ENCODE measurements at places on chromosomes 5 and 9.
A peak's percentile ranks its signal among the peaks of the same experiment; 100 is the strongest.

DNA sequence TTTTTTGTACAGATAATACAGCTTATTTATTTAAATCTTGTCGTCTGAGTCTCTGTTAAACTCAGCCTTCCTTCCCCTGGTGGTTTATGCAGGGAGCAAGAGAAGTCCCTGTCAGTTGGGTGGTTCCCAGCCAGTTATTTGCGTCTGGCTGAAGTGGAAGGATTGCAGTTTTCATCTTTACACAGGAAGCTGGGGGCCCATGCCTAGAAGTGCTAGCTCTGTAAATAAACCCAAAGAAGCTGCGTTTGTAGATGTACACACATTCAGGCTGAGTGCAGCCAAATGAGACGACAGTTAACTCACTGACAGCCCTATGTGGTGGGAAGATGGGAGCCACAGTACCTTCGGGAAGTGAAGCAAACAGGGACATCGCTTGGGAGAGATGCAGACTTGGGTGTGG, 122.1 kb downstream of the SAXO1 start:
- peak; percentile 90 for DNase-seq

GRCh38 chr9:23850242-23850689, 24.2 kb upstream of the ELAVL2 start:
- DNase-seq, result peak; percentile 4

DNA sequence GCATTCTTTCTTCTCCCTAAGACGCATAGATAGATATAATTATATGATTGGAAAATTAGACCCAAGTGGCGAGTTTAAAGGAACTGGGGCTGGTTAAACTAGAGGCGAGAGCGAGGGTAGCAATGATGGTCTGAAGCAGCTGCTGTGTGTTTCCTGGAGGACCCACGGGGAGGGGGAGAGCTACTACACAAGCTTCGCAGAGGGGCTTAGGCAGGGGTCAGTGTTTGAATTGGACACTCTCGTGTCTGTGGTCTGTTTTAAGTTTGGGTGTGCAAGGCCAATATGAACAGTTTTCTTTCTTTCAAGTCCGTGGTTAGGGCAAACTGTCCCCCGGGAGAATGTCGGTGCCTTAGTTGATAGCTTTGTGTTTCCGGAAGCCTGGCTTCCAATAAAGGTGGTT, 43.1 kb downstream of the PDZD2 start:
- DNase-seq, result no peak

DNA sequence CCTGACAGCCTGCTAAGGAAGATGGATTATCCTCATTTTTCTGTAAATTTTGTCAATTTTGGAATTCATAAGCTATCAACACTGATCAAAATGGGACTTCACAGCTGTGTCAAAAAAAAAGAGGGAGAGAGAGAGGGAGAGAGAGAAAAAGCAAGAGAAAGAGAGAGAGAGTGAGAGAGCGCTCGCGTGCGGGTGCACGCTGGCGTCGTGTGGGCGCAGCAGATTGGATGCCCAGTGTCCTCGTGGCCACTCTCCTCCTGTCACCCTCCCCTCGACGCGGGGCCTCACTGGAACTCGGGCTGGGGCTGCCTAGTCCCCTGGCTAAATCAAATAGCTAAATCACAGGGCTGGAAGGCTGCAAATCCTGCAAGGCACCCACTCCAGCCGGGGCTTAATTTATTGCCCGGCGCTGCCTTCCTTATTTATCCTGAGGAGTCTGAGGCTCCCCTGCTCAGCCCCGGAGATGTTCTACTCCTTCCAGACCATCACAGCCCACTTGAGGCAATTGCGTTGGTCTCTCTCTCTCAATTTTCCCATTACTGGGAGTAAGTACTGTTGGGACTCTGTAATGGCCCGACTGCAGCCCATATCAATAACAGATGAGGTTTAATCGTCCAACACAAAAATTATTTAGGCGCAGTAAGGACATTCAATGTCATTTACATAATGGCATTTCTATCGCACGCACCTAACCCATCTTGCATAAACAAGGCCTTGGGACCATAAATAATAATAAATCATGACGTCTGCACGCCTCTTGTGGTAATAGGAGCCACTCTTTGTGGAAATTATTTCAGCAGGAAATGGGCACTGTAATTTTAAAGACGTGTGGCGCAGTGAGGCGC, 94.2 kb downstream of the PAX5 start:
- DNase-seq, result no peak

- DNase-seq, result no peak
These were observed 1194.1 kb downstream of the EFNA5 start for GRCh38 chr5:106476630-106477029.

DNA sequence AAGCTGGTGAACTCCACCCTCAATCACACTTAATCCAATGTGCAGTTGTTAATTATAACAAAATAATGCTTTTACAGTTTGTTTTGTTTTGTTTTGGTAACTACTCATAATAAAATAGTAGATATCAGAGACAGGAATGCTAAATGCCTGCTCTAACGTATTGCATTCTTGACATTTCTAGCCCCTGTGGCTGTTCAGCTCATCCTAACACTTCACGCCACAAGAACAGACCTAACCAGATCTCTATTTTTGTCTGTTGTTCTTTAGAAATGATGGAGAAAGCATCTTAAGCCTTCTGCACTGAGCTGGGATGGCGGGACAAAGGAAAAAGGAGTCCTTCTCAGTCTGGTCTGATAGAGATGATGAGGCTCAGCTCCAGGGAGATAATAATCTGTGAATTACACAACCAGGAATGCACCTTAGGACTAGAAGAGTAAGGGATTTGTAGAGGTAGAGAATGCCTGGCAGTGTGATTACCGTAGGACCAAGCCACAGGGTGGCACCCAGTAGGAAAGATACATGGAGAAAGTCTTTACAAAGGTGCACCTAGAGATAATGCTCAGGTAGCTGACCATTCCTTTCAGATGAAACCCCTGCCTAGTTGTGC, 628.8 kb downstream of the PDE4D start:
- no peak for DNase-seq

DNA sequence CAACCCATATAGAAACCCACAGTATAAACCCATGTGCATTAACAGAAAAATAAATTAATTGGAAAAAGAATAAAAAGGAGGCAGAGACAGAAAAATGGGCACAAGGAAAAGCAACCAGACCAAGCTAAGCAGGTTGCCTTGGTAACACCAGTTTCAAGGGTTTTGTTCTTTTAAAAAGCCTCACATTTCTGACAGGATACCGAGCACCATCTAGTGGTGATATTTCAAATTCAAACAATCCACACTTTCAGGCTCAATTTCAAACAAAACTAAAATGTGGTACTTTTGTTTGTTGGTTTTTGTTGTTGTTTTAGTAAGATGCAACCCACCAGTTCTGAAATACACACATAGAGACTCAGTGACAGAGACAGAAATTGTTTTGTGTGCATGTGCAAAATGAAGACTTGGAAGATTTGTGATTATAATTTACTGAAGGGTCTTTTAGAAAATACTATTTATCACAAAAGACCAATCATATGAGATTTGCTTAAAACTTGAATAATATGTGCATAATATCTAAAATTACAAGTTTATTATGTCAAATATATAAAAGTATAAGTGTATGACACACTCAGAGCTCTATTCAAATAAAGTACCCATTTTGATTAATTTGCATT, 318.2 kb downstream of the SLCO4C1 start:
- peak; percentile 70 for DNase-seq

DNA sequence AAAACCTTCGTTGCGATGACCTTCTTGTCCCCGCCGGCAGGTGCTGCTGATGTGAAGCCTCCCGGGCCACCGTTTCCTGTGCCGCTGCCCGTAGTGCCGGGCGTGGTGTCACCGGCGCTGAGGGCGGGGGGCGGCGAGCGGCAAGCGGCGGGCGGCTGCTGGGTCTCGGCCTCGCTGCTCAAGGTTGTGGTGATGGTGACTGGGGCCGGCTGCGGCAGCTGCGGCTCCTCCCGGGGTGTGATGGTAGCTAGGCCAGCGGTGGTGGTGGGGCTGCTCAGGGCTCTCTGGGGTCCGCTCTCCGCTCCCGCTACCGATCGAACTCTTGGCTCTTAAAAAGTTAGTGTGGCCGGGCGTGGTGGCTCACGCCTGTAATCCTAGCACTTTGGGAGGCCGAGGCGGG, 36.0 kb upstream of the PTPN3 start:
- DNase-seq, result no peak

GRCh38 chr9:81661339-81661738, 28.0 kb downstream of the TLE1 start:
- peak; percentile 89 for DNase-seq

DNA sequence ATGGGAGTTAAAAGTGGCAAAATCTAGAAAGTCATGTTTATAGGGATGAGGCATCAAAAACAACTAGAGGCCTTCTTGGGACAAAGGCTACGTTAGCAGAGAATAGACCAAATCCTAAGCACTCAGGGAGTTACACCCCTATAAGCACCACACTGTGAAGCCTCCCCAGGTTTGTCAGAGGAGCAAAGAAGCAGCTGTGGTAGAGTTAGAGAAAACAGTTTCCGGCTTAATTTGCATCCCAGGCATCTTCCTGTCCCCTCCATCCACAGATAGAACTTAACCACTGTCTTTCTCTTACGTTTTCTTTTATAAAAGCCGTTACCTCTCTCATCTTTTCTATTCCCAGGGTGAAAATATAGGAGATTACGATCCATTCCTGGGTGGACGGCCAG, 188.6 kb upstream of the KLF9 start:
- no peak for DNase-seq

DNA sequence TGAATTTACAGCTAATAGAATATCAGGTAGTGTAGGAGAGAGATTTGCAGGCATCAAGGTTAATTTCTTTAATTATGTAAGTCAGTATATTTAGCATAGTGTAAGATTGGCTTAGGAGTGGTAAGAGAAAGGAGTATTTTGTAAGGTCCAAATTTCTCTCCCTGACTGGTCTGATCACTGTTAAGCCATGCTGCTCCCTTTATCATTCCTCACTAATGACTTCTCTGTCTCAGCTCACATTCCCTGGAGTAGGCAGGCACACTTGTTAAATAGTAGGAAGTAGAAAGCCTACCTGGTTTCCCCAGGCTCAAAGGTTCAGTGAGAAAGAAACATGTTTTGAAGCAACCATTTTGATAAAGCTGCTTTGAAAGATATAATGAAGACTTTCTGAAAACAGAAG, 90.7 kb downstream of the SMIM15 start:
- DNase-seq, result no peak

DNA sequence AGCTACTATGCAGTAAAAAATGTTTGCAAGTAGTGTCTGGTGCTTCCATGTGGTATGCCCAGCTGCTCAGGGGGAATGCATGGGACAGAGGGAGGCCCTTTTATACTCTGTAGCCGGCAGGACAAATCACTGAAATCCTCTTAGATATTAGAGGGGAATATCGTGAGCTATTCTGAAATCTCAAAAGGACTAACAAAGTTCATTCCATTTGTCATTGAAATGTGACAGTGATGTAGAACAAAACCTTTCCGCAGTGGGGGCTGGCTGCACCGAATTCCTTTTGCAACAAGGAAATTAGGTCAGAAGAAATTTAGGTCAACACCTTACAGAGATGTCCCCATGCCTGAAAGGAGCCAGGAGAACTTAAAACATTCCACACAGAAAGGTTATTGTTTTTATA, 72.4 kb upstream of the MEF2C start:
- DNase-seq, result no peak

- peak; percentile 42 for DNase-seq
These were observed 222.3 kb downstream of the GLIS3 start for GRCh38 chr9:4077499-4078102.

GRCh38 chr9:132049900-132050299, 29.8 kb downstream of the MED27 start:
- no peak for DNase-seq

GRCh38 chr5:123294544-123294943, 128.7 kb downstream of the CEP120 start:
- DNase-seq, result no peak

DNA sequence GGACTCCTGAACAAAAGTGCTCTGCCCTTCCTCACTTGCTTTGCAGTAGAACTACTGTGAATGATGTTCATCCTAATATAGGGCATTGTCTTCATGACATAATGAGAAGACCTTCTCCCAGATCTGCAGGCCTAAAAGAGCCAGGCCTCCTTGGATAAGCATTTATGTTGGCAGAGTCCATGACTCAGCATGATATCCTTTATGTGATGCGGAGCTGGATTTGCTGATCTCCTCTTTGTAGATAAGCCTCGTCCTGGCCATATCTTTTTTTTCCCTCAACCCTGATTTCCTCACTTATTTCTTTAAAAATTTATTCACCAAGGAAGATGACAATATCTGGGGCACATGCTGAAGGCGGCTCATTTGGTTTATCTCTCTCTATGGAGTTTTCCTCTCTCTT, 62.4 kb upstream of the TAS2R1 start:
- DNase-seq, result no peak

GRCh38 chr9:656926-657568, 184.4 kb upstream of the DMRT1 start:
- no peak for DNase-seq

GRCh38 chr5:97735209-97735608, 552.2 kb upstream of the RIOK2 start:
- no peak for DNase-seq

DNA sequence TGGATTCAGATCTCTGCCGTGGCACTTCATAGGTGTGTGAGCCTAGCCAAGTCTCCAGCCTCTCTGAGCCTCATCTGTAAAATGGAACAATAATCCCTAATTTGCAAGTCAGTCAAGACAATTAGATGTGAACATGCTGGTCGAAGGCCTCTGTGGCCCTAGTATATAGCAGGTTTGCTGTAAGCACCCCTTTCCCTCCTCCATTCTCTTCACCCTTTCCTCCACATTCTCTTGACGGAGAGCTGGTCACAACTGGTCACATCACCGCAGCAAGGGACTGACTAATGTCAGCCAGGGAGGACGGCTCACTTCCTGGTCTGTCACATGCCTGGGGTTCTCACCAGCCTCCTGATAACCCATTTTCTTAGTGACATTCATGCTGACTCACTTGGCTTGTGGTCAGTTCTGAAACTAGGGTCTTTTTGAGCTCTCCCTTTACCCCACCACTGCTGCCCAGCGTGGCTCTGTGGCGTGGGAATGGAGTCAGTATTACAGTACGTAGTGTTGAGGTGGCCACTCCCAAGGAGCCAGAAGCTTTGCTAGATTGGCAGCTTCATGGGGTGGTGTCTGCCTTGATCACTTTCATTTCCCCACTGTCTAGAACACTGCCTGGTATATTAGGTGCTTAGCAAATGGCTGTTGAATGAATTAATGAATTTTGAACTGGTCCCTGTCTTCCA, 47.8 kb downstream of the ERGIC1 start:
- no peak for DNase-seq

DNA sequence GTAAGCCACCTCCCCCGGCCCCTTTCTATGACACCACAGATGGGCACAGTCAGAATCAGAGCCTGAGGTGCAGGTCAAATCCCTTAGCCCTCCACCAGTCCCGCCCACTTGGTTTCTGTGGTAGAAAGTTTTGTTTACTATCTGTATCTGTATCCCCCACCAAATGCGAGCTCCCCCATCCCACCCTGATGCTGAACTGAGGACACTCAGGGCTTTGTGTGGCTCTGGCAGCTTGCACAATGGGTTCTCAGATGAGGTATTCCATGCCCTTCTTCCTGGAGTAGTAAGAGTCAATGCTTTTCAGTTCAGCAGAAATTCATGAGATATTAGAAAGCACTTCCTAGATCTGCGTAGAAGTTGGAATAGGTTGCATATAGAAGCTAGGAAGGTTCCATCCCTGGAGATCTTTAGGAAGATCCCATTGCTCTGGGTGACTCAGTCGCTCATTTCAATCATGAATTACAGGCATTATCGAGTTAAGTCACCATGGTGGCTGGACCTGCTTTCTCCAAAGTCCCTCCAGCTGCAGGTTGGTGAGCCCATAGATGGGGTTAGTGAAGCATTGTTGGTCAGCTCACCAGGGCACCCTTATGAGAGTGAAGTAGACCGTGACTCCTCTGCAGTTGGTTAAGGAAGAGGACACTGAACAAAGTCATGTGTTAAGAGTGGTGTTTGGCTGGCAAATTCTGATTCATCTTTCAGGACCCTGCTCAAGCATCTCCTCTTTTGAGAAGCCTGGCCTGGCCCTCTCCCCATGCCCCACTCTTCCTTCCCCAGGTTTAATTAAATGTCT, 10.6 kb upstream of the KCNIP1 start:
- DNase-seq, result no peak
